ENCODE measurements at places on chromosomes 1 and 21.

GRCh38 chr1:70290218-70290617, 64.3 kb downstream of the ANKRD13C start:
- no peak for DNase-seq

- DNase-seq = no peak
These were observed 199.4 kb upstream of the CACYBP start for GRCh38 chr1:174800216-174800851.

- no peak for DNase-seq
These were observed 5.7 kb upstream of the KCNE1 start for GRCh38 chr21:34517491-34518245.

GRCh38 chr1:185419718-185420117, 102.7 kb upstream of the IVNS1ABP start:
- no peak for DNase-seq

GRCh38 chr1:156347331-156347730, 9.0 kb downstream of the TSACC start:
- DNase-seq = no peak

DNA sequence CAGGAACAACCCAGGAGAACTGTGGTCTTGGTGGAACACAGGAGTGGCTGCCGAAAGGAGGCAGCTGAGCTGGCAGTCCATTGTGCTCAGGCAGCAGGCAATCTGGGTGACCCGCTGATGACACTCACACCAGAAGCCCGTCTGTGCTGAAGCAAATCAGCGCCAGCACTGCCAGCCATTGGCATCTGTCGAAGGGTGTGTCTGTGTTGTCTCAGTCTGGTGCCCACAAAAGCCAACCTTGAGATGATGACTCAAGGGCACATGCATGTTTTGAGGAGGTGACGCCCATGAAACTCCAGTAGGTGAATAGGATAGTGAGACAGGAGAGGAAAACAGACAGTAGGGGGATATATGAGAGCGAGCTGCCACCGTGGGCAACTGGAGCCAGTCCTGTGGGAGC, 167.3 kb downstream of the KAZN start:
- DNase-seq = peak; percentile 16

DNA sequence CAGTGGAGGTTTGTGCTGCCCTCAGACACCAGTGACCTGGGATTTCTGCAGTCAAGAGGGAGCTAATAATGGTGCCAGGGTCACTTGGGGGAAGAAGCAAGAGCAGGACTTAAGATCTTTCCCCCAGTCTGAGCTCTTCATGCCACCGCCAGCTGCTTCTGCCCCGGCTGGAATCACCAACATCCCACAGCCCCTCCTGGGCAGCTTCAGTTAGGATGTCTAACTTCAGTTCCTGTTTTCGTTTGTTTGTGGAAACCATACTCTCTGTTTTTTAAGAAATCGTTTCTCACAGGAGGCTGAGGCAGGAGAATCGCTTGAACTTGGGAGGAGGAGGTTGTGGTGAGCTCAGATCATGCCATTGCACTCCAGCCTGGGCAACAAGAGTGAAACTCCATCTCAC, 25.6 kb upstream of the PRDM2 start:
- no peak for DNase-seq

DNA sequence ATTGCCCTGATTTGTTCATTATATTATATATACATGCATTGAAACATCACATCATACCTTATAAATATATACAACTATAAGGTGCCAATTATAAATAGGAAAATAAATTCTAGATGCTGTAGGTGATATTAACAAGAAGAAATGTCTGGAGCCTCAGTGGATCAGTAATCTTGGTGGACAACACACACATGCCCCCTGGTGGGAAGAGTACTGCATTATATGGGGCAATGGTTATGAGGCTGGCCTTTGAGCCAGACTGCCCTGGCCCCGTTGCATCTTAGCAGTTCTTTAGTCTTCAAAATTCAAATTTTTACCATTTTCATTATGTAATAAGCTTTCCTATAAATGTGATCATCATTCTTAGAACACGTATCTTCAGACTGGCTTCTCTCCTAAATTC, 335.0 kb upstream of the GREM2 start:
- peak; percentile 35 for DNase-seq

- DNase-seq = no peak
These were observed 10.7 kb upstream of the PHTF1 start for GRCh38 chr1:113770031-113770430.

Measured in A549 (cell line).